NCI-H1092 (cell line): ENCODE measurements at places on chromosomes 7 and 10.

DNA sequence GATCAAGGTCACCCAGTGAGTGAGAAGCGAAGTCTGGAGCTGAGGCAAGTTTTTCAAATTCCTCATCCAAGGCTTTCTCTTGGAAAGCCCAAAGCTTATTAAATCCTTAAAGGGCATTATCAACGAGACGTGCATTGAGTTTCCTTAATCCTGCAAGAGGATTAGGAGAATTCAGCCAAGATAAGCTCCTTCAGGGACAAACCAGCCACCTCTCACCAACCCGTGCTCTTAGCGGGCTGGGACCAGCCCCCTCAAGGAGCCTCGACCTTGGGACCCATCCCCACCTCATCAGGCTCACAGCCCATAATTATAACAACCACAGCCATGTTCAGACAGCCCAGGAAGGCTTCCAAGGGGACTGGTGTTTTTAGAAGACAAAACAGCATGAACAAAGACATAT is 12.0 kb upstream of the SLC29A4 start:
- no peak for DNase-seq

GRCh38 chr10:112390125-112390703 is 16.3 kb downstream of the ACSL5 start:
- DNase-seq: no peak

- DNase-seq: no peak
These were observed 35.8 kb upstream of the ELN start for GRCh38 chr7:73992101-73992562.

GRCh38 chr10:44960088-44960460 is 472 bp downstream of the RASSF4 start:
- no peak for DNase-seq

DNA sequence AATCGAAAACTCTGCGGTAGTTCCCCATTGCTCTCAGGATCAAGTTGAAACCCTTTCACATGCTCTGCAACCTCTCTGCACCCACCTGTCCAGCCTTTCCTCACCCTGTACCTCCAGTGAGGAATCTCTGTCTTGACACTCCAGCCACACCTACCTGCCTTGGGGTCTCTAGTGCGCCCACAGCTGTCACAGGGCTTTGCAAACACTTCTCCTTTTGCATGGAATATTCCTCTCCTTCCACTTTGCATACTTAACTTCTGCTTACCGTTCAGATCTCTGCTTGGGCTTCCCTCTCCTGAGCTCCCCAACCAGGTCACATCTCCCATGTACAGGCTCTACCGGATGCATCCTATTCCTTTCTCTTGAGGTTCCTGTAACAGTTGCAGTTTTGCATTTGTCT is 6.6 kb upstream of the ZYX start:
- DNase-seq: no peak

DNA sequence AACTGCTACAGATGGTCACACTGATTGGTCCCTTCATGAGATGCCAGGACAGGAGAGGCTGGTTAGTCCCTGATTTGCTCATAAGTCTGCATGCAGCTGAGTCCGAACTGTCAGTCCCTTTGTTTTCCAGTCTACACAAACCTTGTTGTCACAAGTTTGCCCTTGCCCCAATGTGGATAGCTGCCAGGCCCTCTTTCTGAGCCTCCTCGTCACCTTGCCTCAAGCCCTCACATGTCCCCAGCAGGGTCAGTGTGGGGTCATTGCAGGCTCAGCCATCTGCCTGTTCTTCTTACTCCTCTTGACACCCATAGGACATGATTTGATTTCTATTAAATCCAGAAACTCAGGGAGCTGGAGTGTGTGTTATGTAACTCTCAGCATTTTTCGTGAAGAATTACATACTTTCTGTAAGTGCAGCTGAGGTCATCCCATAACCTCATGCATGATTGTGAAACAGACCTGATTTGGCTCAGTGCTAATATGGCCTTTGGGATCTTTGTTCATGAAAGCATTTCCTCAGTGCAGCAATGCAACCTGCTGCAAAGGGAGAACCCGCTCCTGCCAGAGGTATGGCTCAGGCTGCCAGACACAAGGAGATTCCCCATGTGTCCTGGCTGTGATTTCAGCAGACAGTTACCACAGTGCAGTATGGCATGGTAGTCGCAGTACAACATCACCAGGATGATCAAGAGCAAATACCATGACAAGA is 70.0 kb upstream of the ZMIZ2 start:
- DNase-seq: no peak

GRCh38 chr10:128631801-128632241 is 505.6 kb upstream of the MKI67 start:
- no peak for DNase-seq

GRCh38 chr7:115052706-115053105 is 130.8 kb downstream of the MDFIC start:
- no peak for DNase-seq
